Activated T-cell treated with anti-CD3 and anti-CD28 coated beads for 1 hour (primary cell): ENCODE measurements at places on chromosomes 4 and X.

- no peak for DNase-seq
Observed at GRCh38 chr4:55635282-55635681, 816 bp downstream of the NMU start.

DNA sequence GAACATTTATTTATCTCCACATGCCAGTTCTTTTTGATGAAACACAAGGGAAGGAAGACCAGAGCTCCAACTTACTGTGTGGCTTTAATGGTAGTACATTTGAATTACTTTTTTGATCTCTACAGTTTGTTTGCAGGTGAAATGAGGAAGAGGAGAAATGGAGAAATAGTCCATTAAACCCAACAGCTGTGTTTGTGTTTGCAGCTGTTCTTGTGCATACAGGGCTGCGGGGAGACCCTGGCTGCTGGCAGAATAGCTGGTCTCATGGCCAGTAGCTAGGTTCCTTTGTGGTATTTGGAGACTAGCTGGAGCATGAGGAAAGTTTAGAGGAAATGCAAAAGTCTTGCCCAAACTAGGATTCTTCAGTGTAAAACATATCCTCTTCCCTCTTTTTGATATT, 374.8 kb downstream of the GPAT3 start:
- DNase-seq: no peak

- no peak for DNase-seq
Observed at GRCh38 chrX:132710656-132711155, 221.9 kb upstream of the MBNL3 start.

GRCh38 chr4:56444719-56445118, 8.7 kb downstream of the PAICS start:
- no peak for DNase-seq

DNA sequence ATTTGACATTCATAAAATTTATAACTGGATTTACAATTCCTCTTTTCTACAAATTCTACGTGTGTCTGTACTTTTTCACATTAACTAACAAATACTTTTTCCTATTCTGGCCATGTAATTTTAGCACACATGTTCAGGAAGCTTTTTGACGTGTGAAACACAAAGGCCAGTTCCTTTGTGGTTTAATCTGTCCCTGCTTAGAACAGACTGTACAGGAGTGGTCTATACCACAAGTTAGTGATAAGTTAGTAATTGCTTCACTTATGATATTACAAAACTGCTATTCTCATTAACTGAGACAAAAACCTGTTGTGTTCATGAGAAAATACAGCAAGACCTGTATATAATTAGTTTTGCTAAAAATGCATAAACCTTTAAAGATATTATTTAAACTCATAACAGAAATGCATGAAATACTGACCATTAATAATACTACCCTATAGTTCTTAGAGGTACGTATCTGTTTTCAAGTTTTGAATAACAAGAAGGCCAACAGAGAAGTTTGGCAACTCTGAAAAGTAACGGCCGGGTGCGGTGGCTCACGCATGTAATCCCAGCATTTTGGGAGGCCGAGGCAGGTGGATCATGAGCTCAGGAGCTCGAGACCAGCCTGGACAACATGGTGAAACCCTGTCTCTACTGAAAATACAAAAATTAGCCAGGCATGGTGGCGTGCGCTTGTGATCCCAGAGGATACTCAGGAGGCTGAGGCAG, 13.7 kb upstream of the AREG start:
- DNase-seq: no peak

DNA sequence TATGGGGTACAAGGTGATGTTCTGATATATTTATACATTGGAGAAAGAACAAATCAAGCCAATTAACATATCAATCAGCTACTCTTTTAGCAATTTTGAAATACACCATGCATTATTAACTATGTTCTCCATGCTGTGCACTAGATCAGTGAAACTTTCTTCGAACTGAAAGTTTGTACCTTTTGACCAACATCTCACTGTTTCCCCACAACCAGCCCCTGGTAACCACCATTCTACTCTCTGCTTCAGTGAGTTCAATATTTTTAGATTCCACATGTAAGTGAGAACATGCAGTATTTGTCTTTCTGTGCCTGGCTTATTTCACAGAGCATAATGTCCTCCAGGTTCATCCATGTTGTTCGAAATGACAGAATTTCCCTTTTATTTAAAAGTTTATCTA, 246.1 kb upstream of the VCX start:
- no peak for DNase-seq

DNA sequence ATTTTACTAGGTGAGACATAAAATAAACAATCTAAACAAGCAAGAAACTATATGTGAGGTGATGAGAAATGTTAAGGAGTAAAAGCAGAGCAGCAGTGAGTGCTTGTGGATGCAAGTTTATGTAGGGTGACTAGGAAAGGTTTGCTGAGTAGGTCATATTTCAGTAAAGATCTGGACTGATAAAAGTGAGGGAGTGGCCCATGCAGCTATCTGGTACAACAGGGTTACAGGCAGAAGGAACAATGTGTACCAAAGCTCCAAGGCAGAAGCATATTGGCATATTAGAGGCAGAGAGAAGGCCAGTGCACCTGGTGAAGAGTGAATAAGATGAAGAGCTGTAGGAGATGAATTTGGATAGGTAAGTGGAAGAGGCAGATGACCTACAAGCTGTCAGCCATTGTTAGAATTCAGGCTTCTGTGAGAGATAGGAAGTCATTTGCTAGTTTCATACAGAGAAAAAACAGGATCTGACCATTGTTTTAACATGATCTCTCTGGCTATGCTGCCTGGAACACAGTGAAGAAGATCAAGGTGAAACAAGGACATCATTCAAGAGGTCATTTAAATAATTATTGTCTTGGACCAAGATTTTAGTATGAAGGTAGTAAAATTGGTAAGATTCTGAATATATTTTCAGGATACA, 274.6 kb downstream of the ANKRD50 start:
- DNase-seq: no peak

DNA sequence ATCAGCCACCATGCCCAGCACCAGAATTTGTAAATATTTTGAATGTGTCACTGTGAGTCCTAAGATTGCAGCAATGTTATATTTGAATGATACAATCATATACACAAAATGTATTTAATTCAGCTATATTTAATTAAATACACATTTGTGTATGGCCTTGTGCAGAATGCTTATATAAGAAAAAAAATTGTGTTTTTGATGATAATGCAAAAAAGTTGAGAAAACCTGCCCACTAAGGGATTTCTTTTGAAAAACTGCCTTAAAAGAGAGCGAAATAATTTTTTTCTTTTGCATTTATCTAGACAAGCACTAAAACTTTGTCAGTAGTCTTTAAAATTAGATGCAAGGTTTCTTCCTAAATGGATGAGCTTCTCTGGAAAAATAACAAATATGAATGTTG, 68.1 kb upstream of the OTUD4 start:
- no peak for DNase-seq

GRCh38 chr4:53015681-53016080, 153.6 kb downstream of the RASL11B start:
- DNase-seq: no peak

- DNase-seq: no peak
Observed at GRCh38 chr4:154368060-154368459, 123.5 kb downstream of the DCHS2 start.

- DNase-seq: no peak
Observed at GRCh38 chrX:9788911-9789310, 2.7 kb downstream of the SHROOM2 start.

DNA sequence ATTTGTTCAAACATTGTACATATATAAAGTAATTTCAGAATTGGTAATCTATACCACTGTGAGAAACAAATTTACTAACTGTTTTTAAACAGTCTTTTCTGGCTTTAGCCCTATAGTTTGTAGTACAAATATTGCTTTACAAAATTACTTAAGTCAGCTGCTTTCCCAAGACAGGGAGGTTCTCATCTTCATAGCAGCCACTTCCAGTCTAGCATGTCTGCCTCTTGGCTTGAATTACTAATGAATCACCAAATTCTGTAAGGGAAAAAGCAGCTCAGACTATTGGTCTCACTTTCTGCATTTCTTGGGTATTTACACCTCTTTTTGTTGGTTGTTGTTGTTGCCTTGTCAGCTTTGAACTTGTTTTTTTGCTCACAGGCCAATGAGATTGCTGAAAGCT, 187.2 kb downstream of the NPFFR2 start:
- DNase-seq: no peak

GRCh38 chr4:56860781-56861180, 39.3 kb upstream of the SPINK2 start:
- no peak for DNase-seq

GRCh38 chr4:38504396-38504715, 159.6 kb upstream of the KLF3 start:
- DNase-seq: no peak

GRCh38 chr4:146232131-146232722, 17.9 kb downstream of the REELD1 start:
- no peak for DNase-seq
